ENCODE measurements at places on chromosomes 6 and 20.
A peak's percentile ranks its signal among the peaks of the same experiment; 100 is the strongest.

DNA sequence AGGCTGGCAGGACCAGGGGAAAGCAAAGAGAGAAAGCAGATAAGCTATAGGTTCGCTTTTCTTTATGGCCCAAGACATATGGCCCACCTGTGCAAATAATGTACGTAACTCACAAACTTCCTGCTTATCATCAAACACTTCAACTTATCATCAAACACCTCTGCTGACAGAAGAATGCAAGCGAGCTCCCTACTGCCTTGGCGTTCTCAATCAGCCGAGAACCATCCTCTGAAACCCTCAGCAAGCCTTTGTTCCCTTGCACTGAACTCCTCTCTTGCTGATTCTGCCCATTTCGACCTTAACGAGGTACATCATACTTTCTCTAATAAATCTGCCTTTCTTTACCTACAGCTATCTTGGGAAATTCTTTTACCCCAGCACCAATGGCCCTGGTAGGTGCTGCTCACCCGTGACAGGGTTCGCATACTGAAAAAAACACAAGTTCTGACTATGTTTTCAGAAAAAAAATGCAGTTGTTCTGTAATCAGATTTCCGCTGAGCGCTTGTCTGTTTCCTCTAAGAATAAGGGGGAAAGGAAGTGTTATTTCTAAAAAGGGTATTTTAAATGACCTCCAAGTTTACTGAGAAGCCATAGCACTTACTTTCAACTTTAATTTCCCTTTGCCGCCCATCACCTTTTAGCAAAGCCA is 28.3 kb downstream of the SERPINB6 start:
- DNase-seq = no peak

GRCh38 chr20:53767206-53767930 is 173.7 kb upstream of the ZNF217 start:
- no peak for DNase-seq

GRCh38 chr6:163570579-163571231 is 156.2 kb downstream of the QKI start:
- DNase-seq = no peak

DNA sequence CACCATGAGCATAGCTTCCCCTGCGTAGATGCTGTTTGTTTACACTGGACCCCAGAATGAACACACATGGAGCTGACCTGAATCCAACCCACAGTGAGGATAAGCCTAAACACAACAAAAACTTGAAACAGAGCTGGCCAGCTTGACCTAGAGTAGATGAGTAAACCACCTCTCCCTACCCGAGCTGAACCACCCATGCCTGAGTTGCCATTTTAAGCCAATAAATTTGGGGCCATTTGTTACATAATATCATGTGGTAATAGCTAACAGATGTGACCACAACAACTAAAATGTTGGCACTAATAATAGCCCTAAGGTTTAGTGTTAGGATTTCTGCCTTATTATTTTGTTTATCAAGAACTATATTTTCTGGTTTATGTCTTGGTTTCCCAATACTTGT is 103.2 kb upstream of the GRIK2 start:
- DNase-seq = no peak

DNA sequence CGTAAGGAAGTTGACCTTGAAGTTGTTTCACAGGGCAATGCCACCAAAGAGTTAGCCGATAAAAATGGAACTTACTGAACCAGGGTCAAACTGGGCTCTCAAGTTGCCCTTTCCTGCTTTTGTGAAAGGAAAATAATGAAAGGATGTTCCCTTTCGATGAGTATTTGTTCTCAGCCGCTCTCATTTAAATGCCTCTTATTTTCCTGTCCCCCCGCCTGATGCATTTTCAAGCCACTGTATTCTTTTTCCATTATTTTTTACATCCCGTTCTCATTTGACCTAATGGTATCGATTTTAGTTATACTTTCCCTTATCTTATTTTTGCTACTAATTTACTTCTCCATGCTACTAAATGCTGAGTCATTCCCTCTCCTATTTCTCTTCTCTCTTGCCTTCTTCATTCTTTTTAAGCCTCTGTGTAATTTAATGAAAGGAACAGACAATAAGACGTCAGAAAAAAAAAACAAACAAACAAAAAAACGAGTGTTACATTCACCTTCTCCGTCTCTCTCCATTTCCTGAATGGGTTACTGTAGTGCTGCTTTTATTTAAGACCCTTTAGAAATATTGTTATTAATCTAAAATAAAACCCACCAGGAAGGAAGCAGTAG is 655 bp upstream of the NDUFAF4 start:
- DNase-seq = peak; percentile 10

All from fibroblast of skin of abdomen (primary cell).